ENCODE measurements at places on chromosomes 1 and 21.

GRCh38 chr1:172897738-172898137 is 153.0 kb downstream of the TNFSF18 start:
- no peaks in the 10 kb centered on the region for H3K27me3 ChIP-seq
- H3K4me1 ChIP-seq = peaks cover 28% of the 10 kb centered on the region
- no peak for DNase-seq
- H3K36me3 ChIP-seq = no peaks in the 10 kb centered on the region
- H3K4me3 ChIP-seq = no peak overlapping the region
- no peak overlapping the region for H3K27ac ChIP-seq

DNA sequence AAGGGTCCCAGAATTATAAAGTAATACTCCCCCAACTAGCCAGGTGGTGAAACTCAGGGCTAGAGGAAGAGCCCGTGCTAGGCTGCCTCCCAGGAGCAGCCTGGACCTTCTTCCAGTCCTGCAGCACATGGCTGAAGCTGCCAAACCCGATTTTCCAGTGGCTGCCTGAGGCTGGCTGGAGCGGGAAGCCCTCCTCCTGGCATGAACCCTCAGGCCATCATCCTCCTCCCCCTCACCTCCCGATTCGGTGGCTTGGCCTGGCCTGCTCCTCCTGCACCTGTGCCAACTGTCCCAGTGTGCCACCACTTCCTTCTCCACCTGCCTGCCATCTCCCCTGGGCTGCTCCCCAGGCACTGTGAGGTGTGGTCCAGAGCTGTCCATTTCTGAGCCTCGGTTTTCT is 3.0 kb upstream of the TSPAN1 start:
- H3K36me3 ChIP-seq = no peaks in the 10 kb centered on the region
- peaks cover 9% of the 10 kb centered on the region for H3K27me3 ChIP-seq
- peaks cover 86% of the 10 kb centered on the region for H3K4me1 ChIP-seq
- DNase-seq = no peak

- no peak overlapping the region for H3K4me3 ChIP-seq
- no peak for DNase-seq
- no peak overlapping the region for H3K27ac ChIP-seq
- no peaks in the 10 kb centered on the region for H3K4me1 ChIP-seq
These were observed 433.8 kb downstream of the CAMTA1 start for GRCh38 chr1:7219031-7219430.

GRCh38 chr1:173887627-173888026 is 19.4 kb downstream of the ZBTB37 start:
- H3K4me3 ChIP-seq = no peak overlapping the region
- peaks cover 33% of the 10 kb centered on the region for H3K36me3 ChIP-seq
- no peaks in the 10 kb centered on the region for H3K27me3 ChIP-seq
- DNase-seq = no peak

GRCh38 chr1:62198781-62199125 is 4.1 kb downstream of the L1TD1 start:
- no peak overlapping the region for H3K4me3 ChIP-seq
- peaks cover 39% of the 10 kb centered on the region for H3K27me3 ChIP-seq
- H3K36me3 ChIP-seq = no peaks in the 10 kb centered on the region
- no peak overlapping the region for H3K27ac ChIP-seq
- DNase-seq = no peak
- H3K4me1 ChIP-seq = peaks cover 8% of the 10 kb centered on the region

DNA sequence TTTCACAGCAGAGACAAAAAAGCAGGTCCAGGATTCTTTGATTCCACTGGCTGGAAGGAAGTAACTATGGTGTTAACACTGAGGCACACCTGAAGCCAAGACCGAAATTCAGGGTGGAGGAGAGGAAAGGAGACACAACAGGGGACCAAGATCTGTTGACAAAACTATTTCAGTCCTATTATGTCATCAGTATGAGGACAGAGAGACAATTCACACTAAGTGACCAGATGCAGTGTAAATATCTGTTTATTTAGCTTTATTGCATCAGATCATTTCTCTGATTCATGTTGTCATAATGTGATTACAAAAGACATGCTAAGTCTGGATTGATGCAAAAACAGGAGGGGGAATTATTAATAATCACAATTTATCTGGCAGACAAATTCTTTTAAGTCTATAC is 118.8 kb downstream of the SIPA1L2 start:
- DNase-seq = no peak
- H3K4me1 ChIP-seq = peaks cover 78% of the 10 kb centered on the region
- no peak overlapping the region for H3K4me3 ChIP-seq
- H3K27me3 ChIP-seq = no peaks in the 10 kb centered on the region
- peaks cover 20% of the 10 kb centered on the region for H3K36me3 ChIP-seq

DNA sequence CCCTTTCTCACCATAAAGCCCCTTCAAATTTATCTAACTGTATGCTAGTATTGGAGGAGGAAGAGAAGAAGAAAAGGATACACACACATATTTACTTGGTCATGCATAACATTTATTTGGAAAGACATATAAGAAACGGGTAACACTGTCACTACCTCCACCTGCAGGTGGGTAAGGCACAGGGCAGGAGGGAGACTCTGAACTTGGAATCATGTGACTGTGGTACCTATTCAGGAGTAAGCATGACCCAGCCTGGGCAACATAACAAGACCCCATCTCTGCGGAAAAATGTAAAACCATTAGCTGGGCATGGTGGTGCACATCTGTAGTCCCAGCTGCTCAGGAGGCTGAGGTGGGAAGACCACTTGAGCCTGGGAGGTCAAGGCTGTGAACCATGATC is 1.4 kb upstream of the PADI6 start:
- no peak for DNase-seq
- peaks cover 96% of the 10 kb centered on the region for H3K27me3 ChIP-seq
- no peak overlapping the region for H3K4me3 ChIP-seq
- H3K27ac ChIP-seq = no peak overlapping the region
- no peaks in the 10 kb centered on the region for H3K36me3 ChIP-seq
- no peaks in the 10 kb centered on the region for H3K4me1 ChIP-seq

- H3K27ac ChIP-seq = no peak overlapping the region
- no peak for DNase-seq
- H3K4me3 ChIP-seq = no peak overlapping the region
- no peaks in the 10 kb centered on the region for H3K4me1 ChIP-seq
- no peaks in the 10 kb centered on the region for H3K36me3 ChIP-seq
These were observed 402.5 kb downstream of the HHAT start for GRCh38 chr1:210731193-210731592.

DNA sequence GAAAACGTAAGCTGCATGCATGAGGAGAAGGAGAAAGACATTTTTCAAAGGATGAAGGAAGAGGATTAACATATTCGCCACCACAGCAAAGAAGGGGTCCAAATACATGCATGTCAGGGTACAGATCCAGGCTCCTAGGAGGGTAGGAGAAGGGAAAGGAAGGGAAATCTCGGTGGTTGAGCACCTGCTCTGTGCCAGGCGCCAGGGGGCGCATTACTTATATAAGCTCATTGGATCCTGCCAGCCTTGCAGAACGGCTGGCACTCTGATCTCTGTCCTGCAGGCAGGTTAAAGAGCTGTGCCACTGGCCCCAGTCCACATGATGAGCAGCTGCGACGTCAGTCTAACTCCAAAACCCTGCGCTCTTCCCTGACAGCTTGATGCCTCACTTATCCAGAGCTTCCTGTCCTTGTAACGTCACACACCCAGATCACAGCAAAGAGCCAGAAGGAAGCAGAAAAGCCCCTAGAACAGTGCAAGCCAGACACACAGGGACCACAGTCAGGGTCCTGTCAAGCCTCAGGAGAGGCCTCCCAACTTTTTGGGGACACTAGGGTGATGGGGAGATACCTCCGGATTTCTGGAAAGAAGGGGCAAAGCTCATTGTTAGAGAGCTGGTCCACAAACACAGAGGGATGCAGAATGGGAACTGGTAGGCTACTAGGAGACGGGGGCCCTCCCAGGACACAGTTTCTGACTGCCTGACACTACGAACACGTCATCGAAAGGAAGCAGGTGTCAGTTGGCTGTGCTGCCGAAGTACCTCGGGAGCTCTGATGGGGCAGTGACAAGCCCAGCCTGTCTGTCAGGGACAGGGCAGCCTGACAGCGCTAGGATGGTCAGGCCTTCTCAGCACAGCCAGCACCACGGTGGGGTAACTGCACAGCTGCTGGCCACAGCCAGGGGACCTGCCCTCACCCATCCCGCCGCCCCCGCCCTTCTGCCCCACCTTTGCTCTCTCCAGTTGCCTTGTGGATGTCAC is 99.1 kb downstream of the BEND5 start:
- no peaks in the 10 kb centered on the region for H3K36me3 ChIP-seq
- DNase-seq = peak; percentile 49
- no peak overlapping the region for H3K4me3 ChIP-seq
- no peaks in the 10 kb centered on the region for H3K4me1 ChIP-seq

DNA sequence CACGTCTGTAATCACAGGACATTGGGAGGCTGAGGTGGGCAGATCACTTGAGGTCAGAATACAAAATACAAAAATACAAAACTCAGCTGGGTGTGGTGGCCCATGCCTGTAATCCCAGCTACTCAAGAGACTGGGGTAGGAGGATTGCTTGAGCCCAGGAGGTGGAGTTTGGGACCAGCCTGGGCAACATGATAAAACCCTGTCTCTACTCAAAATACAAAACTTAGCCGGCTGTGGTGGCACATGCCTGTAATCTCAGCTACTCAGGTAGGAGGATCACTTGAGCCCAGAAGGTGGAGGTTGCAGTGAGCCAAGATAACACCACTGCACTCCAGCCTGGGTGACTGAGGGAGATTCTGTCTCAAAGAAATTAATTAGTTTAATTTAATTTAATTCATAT is 6.5 kb upstream of the ITLN1 start:
- no peaks in the 10 kb centered on the region for H3K36me3 ChIP-seq
- H3K27me3 ChIP-seq = peaks cover 15% of the 10 kb centered on the region
- DNase-seq = no peak
- no peaks in the 10 kb centered on the region for H3K4me1 ChIP-seq

DNA sequence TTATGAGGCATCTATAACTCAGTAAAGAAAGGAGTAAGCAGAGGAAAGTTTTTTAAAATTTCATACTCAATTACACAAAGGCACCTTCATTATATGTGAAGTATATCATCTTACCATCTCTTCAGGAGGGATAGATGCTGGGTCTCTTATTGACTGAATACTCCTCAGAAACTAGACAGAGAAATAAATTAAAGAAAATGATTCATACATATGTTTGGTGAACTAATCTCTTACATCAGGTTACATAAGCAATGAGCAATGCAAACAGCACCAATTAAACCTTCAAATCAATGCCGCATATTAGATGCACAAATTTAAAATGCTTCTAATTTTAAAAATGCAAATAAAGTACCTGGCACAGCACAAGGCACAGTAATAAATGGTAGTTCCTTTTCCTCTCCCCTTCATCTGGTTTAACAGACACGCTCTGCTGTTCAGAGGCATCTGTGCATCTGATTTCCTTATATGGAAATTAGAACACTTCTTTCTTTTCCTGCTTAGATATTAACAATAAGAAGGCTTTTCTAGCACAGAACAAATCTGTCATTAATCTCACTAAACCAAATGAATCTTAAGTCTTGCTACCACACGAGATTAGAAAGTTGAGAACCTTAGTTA is 20.0 kb downstream of the SCYL3 start:
- DNase-seq = no peak
- peaks cover 91% of the 10 kb centered on the region for H3K36me3 ChIP-seq
- no peak overlapping the region for H3K4me3 ChIP-seq
- H3K27ac ChIP-seq = no peak overlapping the region
- peaks cover 12% of the 10 kb centered on the region for H3K4me1 ChIP-seq

- H3K4me1 ChIP-seq = peaks cover 59% of the 10 kb centered on the region
- DNase-seq = peak; percentile 42
- no peak overlapping the region for H3K4me3 ChIP-seq
- no peaks in the 10 kb centered on the region for H3K36me3 ChIP-seq
- peak overlapping the region; percentile 67 for H3K27ac ChIP-seq
These were observed 77.1 kb downstream of the TOMM20 start for GRCh38 chr1:235051521-235051920.

GRCh38 chr1:183346276-183346732 is 71.9 kb downstream of the NMNAT2 start:
- no peak for DNase-seq
- H3K4me1 ChIP-seq = peaks cover 25% of the 10 kb centered on the region
- no peak overlapping the region for H3K27ac ChIP-seq
- no peaks in the 10 kb centered on the region for H3K36me3 ChIP-seq

DNA sequence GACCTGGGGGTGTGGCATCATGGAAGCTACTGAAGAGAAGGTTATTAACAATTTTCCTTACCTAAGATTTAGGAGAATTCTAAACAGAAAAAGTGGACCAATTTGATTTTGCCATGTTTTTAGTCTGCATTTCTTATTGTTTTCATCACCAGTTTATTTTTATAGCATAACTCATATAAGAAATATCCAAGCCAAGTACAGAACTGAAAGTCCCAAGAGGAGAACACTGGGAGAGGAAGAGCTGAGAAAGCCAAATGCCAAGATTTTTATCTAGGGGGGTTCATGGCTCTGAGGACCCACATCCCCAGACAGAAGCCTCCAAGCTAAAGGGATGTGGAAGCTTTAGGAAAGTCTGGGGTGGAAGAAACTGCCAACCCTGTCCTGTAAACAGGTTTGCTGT is 109.4 kb upstream of the DUSP10 start:
- DNase-seq = no peak
- H3K27ac ChIP-seq = no peak overlapping the region
- H3K4me1 ChIP-seq = no peaks in the 10 kb centered on the region
- no peaks in the 10 kb centered on the region for H3K36me3 ChIP-seq

DNA sequence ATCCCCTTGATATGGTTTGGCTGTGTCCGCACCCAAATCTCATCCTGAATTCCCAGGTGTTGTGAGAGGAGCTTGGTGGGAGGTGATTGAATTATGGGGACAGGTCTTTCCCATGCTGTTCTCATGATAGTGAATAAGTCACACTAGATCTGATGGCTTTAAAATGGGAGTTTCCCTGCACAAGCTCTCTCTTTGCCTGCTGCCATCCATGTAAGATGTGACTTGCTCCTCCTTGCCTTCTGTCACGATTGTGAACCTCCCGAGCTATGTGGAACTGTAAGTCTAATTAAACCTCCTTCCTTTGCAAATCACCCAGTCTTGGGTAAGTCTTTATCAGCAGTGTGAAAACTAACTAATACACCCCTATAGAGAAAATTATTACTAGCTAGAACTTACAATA is 959.5 kb upstream of the ADGRL2 start:
- H3K27ac ChIP-seq = no peak overlapping the region
- H3K36me3 ChIP-seq = no peaks in the 10 kb centered on the region
- H3K27me3 ChIP-seq = no peaks in the 10 kb centered on the region
- H3K4me1 ChIP-seq = no peaks in the 10 kb centered on the region
- no peak overlapping the region for H3K4me3 ChIP-seq

DNA sequence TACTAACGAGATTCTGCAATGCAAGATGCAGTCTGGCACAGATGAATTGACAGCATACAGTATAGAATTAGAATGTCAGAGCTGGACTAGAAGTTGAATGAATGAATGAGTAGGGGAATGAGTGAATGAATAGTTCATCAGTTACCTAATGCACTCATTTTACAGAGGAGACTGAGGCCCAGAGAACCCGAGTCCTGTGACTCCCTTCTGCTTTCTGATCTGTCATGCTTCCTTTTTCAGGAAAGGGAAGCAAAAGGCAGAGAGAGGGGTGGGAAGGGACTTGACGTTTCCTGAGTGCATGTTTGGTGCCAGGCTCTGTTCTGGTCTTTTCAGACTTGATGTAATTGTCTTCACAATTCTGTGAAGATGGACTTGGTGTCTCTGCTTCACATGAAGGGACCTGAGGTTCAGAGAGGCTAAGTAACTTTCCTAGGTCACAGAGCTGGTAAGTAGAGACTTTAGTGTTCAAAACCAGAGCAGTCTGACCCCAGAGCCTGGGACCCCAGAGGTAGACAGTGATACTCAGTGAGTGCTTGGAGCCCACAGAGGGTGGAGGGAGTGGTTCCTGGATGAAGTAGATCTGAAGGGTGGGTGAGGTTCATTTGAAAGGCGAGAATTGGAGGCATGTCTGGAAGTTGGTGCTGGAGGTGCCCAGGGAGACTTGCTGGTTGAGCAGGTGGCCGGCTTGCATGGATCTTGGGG is 8.0 kb upstream of the MEX3A start:
- H3K27ac ChIP-seq = no peak overlapping the region
- no peak overlapping the region for H3K4me3 ChIP-seq
- H3K4me1 ChIP-seq = peaks cover 23% of the 10 kb centered on the region
- H3K36me3 ChIP-seq = no peaks in the 10 kb centered on the region
- no peaks in the 10 kb centered on the region for H3K27me3 ChIP-seq

Measured in left ventricle myocardium inferior (tissue), 1 donor.